ENCODE measurements at places on chromosomes 2 and 18.

GRCh38 chr2:179344280-179344964 lies 79.8 kb upstream of the SESTD1 start:
- peak; percentile 15 for DNase-seq

- no peak for DNase-seq
Measured at GRCh38 chr2:144159240-144159639, 360.7 kb downstream of the ZEB2 start.

- no peak for DNase-seq
Measured at GRCh38 chr18:32759611-32760167, 13.1 kb downstream of the KLHL14 start.

GRCh38 chr18:12009581-12010140 lies 28.4 kb downstream of the IMPA2 start:
- no peak for DNase-seq

- peak; percentile 50 for DNase-seq
Measured at GRCh38 chr2:223585666-223586065, 16.5 kb downstream of the SCG2 start.

DNA sequence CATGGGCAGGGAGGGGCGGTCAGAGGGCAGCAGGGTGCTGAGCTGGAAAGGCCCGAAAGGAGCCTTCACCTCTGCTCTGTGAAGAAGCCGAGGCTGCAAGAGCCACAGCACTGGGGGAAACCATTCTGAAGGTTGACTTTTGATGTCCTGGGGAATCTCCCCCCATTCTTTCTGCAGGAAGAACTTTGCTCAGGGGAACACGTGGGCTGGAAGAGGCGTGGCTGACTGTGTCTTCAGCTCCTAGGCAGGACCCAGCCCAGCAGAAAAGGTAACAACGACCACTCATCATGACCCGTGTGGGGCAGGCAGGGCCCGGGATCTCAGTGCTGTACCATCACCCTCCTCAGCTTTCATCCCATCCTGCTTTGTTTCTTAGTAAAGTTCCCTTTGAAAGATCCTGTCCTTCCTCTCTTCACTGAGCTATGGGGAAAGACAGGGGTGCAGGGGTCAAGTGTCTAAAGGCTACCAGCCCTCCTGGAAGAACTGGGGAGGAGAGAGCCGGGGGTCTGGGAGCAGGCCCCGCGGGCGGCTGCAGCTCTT lies 312.7 kb downstream of the CELF4 start:
- DNase-seq = no peak

- DNase-seq = no peak
Measured at GRCh38 chr2:128783896-128784295, 465.2 kb upstream of the HS6ST1 start.

- peak; percentile 23 for DNase-seq
Measured at GRCh38 chr2:232925153-232925820, 55.2 kb downstream of the SNORC start.

GRCh38 chr2:219017201-219017931 lies 23.9 kb downstream of the CFAP65 start:
- DNase-seq = no peak

GRCh38 chr18:78893281-78894032 lies 86.2 kb upstream of the SALL3 start:
- no peak for DNase-seq

GRCh38 chr2:70554338-70554892 lies 789 bp upstream of the TGFA start:
- no peak for DNase-seq

DNA sequence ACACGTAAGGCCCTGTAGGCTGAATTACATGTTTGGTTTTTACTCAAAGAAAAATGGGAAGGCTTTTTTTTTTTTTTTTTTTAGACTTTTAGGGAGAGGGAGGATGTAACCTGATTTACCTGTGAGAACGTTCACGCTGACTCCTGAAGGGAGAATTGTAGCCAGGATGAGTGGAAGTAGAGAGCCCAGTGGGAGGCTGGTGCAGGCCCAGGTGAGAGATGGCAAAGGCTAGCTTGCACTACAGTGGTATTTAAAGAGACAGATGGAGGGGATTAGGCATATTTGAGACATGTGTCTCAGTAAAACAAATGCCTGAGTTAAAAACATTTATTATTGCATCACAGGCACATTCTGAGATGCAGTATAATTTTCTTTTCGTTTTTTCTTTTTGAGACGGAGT lies 107.9 kb downstream of the CCDC85A start:
- no peak for DNase-seq

DNA sequence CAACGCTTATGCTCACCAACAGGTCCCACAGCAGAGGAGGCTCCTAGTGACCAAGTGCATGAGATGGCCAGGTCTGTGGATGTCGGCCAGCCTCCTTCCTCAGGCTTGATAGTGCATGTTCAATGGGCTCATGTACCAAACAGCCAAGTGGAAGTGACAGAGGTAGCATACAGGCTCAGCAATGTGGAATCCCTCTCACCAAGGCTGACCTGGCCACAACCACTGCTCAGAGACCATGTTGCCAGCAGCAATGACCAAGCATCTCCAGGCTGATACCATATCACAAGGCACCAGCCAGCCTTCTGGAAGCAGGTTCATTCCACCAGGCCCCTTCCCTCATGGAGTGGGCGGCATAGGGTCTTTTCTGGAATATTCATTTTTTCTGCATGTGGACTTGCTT lies 61.5 kb downstream of the REEP1 start:
- DNase-seq = no peak

- no peak for DNase-seq
Measured at GRCh38 chr2:177547122-177547521, 154.5 kb downstream of the AGPS start.

DNA sequence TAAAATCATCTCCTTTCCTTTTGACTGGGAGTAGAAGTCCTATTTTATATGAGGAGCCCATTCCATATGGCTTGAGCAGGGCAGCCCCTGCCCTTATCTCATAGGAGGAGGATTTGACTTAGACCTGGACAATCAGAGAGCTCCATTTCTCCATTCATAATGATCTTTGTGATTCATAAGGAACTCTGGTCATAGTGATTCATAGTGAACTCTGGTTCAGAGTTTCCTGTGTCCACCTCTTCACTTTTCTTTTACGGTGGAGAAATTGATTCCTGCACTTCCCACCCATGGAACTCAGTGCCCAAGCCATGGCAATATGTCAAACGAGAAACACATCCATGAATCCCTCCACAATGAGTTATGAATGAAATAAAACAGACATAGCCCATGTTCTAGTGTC lies 12.8 kb upstream of the MYO3B start:
- peak; percentile 76 for DNase-seq

- peak; percentile 58 for DNase-seq
Measured at GRCh38 chr18:79680100-79680879, 687 bp downstream of the CTDP1 start.

- DNase-seq = peak; percentile 73
Measured at GRCh38 chr2:19863303-19864041, 38.3 kb downstream of the TTC32 start.

- DNase-seq = peak; percentile 73
Measured at GRCh38 chr18:45617284-45617683, 2.0 kb downstream of the SLC14A2 start.

DNA sequence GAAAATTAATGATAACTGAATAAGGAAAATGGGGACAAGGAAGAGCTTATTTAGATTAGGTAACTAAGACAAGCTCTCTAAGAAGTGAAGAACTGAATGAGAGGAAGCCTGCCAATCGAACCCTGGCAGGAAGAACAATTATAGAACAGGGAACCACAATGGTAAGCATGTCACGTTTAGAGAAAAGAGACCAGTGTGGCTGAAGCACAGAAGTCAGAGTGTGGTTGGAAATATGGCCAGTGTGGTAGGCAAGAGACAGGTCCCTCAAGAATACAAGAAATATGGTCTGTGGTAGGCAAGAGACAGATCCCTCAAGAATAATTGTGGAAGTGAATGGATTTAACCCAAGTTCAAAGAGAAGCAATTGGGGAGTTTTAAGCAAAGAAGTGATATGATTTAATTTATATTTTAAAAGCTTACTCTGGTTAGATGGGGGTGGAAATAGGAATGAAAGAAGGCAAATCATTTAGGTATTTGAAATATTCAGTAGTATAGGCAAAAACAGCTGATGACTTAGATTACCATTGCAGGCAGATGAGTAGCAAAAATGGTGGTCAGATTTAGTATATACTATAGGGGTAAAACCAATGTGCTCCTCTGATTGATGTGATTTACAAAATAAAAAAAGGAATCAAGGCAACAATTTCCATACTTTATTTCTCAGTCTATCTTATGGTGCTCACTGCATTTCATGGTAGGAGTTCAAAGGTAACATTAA lies 38.8 kb upstream of the ERMN start:
- DNase-seq = no peak

DNA sequence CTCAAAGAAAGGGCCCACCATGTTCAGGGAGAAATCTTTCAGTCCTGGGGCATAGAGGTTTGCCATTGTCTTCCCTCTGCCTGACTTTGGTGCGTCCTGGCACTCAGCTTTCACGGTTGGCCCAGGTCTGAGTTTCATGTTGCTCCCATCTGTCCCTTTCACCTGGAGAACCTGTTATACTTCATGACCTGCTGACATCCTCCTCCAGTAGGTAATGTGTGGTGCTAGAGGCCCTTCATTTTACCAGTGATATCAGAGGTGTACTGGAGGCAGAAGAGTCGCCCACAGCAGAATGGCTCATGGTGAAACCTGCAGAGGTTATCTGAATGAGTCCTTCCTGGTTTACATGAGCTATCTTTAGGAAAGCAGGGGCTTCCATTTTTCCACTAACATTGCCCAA lies 128.8 kb upstream of the DLX2 start:
- no peak for DNase-seq

DNA sequence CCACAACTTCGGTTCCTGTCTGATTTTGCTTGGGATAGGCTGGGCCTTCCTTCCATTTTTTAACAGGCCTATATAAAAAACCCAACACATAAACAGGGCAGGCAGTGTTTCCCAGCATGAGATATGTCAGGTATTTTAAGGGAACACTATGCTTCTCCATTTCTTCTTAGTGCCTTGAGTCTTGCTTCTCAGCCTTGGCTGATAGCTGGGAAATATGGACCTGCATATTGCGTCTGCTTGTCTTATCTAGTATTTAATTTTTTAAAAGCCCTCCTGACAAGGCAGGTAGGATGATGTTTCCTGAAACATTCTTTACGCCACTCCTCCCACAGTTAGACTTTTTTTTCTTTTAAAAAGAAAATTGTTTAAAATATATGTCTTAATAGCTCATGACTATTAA lies 45.5 kb upstream of the NABP1 start:
- no peak for DNase-seq
